ENCODE measurements at places on chromosomes 5 and 9. TPM values are rescaled to one million over a fixed set of nuclear protein-coding genes. Genes with fewer than 3 reads are reported as not detected.

C9 gene
- total RNA-seq, result not detected

TEX53 gene
- not detected for total RNA-seq

CAMLG gene
- 24.9 TPM for total RNA-seq

AHRR gene
- 5.4 TPM for total RNA-seq

SLC34A3 gene
- total RNA-seq, result 0.07 TPM
